Uterus (tissue), 4 donors: ENCODE measurements at places on chromosomes 1 and 21. TPM values are rescaled to one million over a fixed set of nuclear protein-coding genes. Genes with fewer than 3 reads are reported as not detected.

DNA sequence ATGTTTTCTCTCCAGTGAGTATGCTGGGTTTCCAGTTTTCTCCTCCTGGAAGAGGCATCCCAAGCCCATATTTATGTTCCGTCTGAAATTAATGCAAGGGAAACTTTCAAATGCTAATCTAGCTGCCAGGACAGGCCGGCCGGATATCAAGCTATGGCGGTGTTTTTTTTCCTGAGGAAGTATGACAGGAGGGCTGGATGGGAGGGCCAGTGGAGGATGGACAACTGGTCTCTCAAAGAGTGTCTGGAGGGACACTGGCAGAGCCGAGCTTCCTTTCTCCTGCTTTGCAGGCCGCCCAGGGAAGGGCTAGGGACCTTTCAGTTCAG is 212.7 kb downstream of the TRABD2B start:
- no peaks in the 10 kb centered on the region for H3K27me3 ChIP-seq
- H3K27ac ChIP-seq, result no peak overlapping the region
- DNase-seq, result no peak
- H3K4me3 ChIP-seq, result no peak overlapping the region
- no peaks in the 10 kb centered on the region for H3K4me1 ChIP-seq

The MASP2 gene
- not detected for total RNA-seq

The ZNF692 gene
- 21.2 TPM for total RNA-seq

GRCh38 chr1:117631359-117632160 is 25.7 kb downstream of the TENT5C start:
- H3K27ac ChIP-seq, result no peak overlapping the region
- no peaks in the 10 kb centered on the region for H3K36me3 ChIP-seq

DNA sequence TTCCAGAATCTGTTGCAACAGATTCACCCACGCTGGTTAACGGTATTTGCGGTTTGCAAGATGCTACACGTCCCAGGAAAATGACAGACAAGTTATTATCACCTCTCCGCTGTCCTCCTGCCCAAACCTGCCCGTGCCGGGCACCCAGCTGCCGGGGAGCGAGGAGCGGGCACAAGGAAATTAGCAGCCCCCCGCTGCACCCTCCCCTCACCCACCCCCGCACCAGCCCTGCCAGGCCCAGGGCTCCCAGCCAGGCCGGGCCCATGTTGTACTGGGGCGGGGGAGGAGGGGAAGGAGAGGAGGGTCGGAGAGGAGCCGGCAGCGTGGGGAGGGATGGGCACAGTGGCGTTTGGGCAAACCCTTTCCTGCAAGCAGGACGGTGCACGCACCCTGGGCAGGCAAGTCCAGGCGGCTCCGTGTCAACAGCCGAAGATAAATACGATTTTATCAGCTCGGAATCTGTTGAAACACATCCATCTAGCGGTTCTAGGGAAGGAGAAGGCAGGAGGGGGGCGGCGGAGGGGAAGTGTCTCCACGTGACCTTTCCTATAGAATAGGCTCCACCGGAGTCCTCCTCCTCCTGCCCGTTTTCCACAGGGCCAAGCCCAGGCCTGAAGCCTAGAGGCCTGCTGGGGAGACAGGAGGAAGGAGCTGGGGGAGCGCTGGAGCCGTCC is 35.1 kb upstream of the CCDC27 start:
- no peaks in the 10 kb centered on the region for H3K27me3 ChIP-seq
- H3K27ac ChIP-seq, result no peak overlapping the region
- no peak overlapping the region for H3K4me3 ChIP-seq
- no peaks in the 10 kb centered on the region for H3K4me1 ChIP-seq
- DNase-seq, result no peak
- H3K36me3 ChIP-seq, result no peaks in the 10 kb centered on the region

The HRNR gene
- not detected for total RNA-seq

The MOV10 gene
- total RNA-seq, result 91.9 TPM

- H3K4me1 ChIP-seq, result no peaks in the 10 kb centered on the region
Observed at GRCh38 chr1:174788981-174789380, 210.8 kb upstream of the CACYBP start.
